ENCODE measurements at places on chromosomes 1 and 21.
A peak's percentile ranks its signal among the peaks of the same experiment; 100 is the strongest.

- no peak for DNase-seq
Measured at GRCh38 chr1:39689214-39689613, 2.0 kb downstream of the HPCAL4 start.

DNA sequence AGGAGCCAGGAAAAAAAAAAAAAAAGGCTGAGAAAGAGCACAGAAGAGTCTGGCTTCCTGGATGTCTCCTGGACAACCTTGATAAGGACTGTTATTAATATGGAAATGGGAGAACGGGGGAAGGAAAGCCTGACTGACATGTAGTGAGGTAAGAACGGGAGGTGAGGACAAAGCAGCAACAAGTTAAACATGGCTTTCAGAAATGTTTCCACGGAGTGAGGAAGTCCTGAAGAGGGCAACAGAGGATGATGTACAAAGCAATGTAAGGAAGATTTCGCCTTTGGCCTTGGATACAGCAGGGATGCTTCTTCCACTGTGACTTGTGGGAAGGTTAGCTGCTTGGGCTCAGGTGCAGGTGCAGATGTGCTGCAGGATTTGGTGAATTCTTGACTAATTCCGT is 11.9 kb upstream of the NIBAN1 start:
- no peak for DNase-seq

DNA sequence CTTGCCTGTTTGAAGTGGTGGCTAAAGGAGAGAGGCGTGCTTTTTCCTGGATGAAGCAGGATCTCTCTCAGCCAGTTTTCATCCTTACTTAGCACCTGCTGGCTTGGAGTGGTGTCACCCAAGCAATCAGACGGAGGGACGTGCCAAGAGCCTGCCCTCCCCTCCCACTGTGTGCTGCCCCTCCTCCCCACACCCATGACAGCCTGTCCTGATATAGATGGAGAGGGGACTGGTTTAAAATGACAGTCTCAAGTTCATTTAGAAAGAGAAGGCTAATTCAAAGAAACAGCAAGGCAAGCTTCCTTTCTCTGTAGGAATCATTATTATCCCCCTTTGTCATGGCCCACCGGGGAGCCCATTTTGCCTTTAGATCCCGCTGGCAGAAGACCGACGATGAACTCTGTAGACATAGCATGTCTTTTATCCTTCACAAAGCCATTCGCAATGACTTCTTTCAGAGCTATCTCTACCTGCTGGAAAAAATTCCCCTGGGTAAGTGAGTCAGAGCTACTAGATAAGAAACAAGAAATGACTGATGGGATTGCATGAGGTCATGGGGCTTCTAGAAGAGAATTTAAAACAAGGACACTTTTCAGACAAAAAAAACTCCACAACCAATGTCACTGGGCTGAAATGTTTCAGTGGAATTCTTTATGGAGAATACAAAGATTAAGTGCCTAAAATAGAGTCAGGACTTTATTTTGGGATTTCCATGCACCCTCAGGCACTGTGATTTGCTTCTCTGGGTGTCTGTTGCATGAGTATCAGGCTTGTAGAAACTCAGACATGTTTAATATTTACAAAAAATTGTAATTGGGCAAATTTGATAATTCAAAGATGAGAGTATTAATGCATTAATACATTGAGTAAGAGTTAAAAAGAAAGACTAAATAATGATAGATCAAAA is at the start of gene NTMT2:
NTMT2 (plus strand) TSS at position 190 of the 907 bp plus-strand sequence; CDS start at position 339, 149 bp downstream.
- DNase-seq, result no peak

GRCh38 chr1:231612393-231613089 is 14.0 kb upstream of the DISC1 start:
- peak; percentile 34 for DNase-seq

- no peak for DNase-seq
Measured at GRCh38 chr1:150072959-150073358, 5.4 kb downstream of the VPS45 start.

DNA sequence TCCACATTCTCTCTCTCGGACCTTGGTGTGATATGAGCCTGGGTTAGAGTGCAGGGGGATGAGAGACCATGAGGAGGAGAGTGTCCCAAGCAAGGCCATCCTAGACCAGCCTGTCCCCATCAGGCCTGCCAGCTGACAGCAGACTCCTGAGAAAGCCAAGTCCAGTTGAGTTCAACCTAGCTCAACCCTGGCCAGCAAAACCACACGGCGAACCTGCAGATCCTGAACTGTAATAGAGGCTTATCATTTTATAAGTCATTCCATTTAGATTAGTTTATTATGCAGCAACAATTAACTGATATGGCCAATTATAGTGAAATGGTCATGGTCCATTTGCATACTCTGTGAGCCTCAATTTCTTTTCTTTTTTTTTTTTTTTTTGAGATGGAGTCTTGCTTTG is 36.4 kb upstream of the ARHGEF10L start:
- DNase-seq, result no peak

GRCh38 chr1:54566438-54567141 is 18.6 kb downstream of the ACOT11 start:
- no peak for DNase-seq

DNA sequence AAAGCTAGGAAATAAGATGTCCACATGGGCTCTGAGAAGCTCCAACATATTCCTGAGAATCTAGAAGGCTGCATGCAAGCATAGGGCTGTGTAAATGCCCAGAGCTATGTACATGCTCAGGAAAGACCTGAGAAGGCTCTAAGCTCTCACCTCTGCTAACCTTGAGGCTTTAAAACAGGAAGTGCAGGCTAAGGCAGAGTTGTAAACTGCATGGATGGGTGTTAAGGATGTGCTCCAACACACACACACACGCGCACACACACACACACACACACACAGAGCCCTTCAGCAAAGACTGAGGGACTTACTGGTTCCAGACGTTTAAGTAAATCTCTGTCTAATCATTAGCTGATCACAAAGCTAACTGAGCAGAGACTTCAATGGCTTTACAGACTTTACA is 162.9 kb downstream of the TRABD2B start:
- no peak for DNase-seq

DNA sequence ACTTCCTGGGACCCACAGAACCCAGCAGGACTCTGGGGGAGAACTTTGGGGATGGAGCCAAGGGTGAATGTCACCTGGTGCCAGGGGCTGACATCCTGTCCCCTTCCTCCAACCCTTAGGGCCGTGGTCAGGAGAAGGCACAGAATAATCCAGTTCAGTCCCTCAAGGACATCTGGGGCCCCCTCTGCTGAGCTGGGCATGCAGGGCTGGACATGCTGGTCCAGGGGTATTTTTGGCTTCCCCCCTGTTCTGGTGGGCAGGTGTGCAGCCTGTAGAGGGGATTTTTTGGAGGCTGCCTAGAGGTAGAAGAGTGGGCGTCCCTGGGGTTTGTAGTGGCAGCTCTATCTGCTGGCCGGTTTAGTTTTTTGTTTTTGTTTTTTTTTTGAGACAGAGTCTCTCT is 3.4 kb upstream of the CROCC start:
- no peak for DNase-seq

DNA sequence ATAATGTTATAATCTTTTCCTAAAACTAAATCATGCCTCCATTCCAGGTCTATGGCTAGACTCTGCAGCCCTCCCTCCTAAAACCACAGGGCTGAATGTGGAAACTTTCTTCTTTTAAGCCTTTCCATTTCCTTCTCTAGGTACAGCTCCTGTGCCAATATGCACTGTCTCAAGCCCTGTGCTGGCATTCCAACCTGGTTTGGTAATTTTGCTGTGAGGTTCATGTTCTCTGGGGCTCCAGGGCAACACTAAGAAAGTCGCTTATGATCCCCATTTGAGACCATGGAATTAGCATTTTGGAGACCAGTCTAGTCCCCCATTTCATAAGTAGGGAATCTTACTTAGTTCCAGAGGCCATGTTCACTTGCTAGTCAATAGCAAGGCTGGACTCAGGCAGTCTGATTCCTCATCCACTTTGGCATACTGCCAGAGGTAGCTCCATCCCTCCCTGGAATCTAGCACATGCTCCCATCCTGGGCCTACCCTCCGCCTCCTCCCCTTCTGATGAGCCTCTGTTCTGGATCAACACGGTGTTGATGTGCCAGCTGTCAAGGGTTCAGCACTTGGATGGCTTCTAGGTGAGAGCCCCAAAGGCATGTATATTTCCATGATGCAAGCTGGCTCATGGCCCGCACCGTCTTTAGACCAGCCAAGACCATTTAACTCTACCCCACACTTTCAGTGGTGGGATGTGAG is 36.5 kb downstream of the ZMYND12 start:
- no peak for DNase-seq

- DNase-seq, result no peak
Measured at GRCh38 chr1:84847253-84848250, 45.5 kb downstream of the LPAR3 start.

DNA sequence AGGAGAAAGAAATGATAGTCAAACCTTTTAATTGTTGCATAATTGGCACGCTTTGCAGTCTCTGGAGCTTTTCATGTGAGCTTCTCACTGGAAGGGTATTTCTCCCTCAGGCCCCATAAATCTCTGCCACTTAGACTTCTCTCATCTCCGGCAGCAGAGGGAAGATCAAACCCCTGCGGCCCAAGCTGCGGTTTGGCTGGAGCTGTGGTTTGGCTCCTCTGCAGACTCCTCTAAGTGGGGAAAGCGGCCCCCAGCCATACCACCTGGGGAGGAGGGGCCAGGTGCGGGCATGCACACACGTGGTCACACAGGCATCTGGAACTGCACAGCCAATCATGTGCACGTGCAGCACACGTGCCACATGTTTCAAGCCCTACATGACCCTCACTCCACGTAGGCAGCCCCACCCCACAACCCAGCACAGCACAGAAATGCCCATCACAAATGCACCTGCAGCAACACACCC is 58.3 kb downstream of the UBE2T start:
- DNase-seq, result no peak

DNA sequence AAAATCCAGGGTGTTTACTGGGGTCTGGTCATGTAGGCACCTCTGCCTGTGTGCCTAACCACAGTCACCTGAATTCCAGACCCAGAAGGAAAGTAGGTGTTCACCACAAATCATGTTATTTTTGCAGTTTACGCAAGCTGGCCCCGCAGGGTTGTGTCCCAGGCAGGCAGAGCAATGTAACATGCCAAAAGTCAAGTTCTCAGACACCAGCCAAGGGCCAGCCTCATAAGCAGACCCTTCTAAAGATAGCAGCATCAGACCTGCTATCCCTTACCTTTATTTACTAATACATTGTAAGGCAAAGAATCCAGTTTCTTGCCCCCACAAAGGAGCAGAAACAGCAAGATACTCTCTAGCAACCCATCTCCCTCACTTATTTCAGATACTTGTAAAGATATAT is 83.0 kb downstream of the GPR161 start:
- no peak for DNase-seq

GRCh38 chr1:41660570-41661427 is 176.3 kb upstream of the EDN2 start:
- DNase-seq, result no peak

DNA sequence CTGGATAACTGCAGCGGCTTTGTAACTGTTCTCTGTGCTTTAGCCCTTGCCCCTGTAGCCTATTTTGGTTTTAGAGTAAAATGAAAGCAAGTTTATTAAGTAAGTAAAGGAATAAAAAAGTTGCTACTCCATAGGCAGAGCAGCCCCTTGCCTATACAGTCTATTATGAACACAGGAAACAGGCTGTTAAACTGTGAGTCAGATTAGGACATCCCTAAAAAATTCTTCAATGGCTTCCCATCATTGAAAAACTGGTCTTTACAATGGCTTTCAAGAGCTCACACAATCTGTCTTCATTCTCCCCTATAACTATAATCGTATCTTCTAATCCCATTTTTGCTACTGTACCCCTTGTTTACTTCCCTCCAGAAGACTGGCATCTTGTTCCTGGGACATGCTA is 43.0 kb downstream of the ATG4C start:
- no peak for DNase-seq

DNA sequence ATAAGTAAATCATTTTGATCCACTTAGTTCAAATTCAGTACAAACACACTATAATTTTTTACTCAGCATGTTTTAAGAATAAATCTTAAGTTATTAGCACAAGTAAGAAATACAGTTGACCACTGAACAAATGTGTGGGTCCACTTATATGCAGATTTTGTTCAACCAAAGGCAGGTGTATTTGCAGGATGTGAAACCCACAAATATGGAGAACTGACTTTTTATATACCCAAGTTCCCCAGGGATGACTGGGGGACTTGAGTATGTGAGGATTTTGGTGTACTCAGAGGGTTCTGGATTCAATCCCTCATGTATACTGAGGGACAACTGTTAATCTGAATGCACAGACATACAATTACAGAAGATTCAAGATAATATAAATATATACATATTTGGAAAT is 25.7 kb upstream of the ERICH3 start:
- DNase-seq, result no peak

GRCh38 chr1:67733681-67734322 is 48.8 kb downstream of the GADD45A start:
- no peak for DNase-seq

DNA sequence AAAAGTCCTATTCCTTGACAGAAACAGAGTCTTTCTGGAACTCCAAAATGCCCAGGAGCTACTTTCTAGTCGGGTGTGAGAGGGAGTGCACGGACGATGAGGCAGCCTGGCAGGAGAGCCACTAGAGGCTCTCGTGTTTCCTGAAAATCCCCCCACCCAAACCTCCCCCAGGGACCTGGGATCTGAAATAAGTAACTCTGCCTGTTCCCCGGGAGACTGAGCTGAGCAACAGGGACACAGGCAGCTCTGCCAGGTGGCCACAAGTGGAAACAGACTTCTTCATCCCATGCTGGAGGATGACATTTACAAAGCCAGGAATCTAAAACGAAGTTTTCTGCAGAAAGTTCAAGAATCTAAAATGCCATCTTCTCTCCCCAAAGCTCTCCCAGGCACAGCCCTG is 77.1 kb downstream of the ITPKB start:
- no peak for DNase-seq

DNA sequence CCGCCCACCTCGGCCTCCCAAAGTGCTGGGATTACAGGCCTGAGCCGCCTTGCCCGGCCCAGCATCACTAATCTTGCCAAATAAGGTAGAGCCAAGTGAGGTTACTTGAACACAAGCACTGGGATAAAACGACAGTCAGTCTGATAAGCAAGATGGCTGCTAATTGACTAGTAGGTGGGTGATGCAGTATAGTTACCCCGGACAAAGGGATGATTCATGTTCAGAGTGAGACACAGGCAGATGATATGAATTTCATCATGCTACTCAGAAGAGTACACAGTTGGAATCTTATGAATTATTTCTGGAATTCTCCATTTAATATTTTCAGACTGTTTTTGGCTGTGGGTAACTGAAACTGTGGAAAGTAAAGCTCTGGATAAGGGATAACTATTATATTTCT is 178.4 kb downstream of the USP25 start:
- DNase-seq, result no peak

Data from activated CD8-positive, alpha-beta memory T cell treated with anti-CD3 and anti-CD28 coated beads, Interleukin-2, amount 50 U/mL, for 4 hours (primary cell).